ENCODE measurements at places on chromosomes 13 and 19.

DNA sequence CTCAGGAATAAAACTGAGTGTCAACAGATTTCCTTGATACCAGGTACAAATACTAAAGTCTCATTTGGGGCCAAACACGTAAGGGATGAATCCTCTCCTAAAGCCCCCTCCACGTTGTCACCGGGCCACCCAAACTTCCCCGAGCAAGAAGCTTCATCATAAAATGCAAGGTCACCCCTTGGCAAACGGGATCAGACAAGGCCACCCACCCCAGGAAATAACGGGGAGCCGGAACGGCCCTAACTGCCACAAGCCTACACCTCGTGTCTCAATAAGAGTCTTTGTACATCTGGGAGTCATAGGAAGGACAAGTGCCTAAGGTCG lies 717 bp downstream of the EEF2 start:
- no peak for DNase-seq

GRCh38 chr13:46666727-46667456 lies 113.9 kb downstream of the LRCH1 start:
- no peak for DNase-seq

GRCh38 chr19:6682607-6683128 lies 12.7 kb upstream of the TNFSF14 start:
- DNase-seq = no peak

DNA sequence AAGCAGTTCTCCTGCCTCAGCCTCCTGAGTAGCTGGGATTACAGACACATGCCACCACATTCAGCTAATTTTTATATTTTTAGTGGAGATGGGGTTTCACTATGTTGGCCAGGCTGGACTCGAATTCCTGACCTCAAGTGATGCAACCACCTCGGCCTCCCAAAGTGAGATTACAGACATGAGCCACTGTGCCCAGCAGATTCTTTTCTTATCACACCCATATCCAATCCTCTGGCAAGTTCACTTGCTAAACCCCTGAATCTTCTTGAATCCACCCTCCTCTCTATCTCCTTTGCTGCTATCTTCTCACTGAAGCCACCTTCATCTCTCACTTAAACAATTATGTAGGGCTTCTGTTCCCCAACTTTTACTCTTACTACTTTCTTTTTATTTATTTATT lies 17.5 kb downstream of the TMEM143 start:
- DNase-seq = no peak

- no peak for DNase-seq
These were observed 1.9 kb downstream of the TPM4 start for GRCh38 chr19:16077984-16078758.

- no peak for DNase-seq
These were observed 4.2 kb downstream of the ATP8B3 start for GRCh38 chr19:1807695-1808394.

DNA sequence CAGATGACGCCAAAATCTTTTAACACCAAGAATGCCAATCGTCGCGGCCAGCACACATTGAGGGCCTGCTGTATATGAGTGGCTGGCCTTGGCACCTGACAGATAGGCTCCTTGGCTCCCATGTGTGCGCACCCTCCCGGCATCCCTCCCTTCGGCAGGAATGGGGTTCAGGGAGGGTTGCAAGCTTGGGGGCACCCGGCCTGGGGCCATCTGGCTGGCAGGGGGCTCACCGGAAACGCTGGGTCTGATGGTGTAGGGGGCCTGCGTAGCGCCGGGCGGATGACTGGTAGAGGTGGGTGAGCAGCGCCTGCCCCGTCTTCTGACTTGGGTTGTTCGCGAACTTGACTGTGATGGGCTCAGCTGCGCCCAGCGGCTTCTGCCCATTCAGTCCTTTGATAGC lies 22.4 kb downstream of the PRKCSH start:
- DNase-seq = no peak

DNA sequence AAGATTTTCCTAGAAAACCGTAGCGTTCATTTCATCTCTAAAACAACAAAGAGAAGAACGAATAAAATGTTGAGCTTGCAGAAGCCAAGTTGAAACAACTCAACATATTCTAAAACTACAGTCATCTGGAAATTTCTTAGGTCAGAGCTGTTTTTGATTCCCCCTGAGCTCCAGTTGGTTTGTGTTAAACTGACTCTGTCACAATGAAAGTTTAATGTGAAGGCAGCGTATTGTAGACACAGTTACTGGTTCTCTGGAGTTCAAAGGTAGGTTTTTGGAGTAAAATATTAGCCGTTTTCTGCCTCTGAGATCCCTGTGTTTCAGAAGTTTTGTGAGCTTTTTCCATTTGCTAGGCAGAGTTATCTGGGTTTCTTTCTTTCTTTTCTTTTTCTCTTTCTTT lies 2.2 kb downstream of the ARHGEF7 start:
- DNase-seq = no peak

- DNase-seq = no peak
These were observed 9.4 kb upstream of the ZNF227 start for GRCh38 chr19:44202974-44203373.

GRCh38 chr19:1587872-1588271 lies 4.8 kb downstream of the MBD3 start:
- DNase-seq = no peak

- no peak for DNase-seq
These were observed 230.8 kb downstream of the POU4F1 start for GRCh38 chr13:78372581-78372980.

DNA sequence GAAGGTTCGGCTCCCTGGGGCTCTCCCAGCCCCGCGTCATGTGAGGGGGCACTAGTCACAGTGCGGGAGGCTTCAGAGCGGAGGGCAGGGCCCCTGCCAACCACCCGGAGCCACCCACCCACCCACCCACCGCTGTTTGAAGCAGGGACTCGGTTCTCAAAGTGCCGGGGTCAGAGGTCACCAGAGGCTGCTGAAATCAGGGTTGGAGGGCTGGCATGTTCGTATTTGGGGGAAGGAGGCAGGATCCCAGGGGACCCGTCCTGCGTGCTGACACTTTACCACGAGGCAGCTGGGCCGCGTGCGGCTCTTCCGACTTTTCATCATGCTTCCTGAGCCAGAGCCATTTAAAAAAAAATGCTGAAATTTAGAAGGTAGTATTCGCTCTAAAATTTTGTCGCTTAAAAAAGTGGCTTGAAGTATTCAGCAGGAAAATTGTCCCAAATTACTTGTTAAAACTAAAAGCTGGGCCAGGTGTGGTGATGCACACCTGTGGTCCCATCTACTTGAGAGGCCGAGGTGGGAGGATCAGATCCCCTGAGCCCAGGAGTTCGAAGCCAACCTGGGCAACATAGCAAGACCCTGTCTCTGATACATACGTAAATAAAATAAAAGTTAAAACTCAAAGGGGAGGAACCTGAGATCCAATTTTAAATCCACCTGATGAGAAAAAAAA lies 21.2 kb downstream of the ATP11A start:
- no peak for DNase-seq

DNA sequence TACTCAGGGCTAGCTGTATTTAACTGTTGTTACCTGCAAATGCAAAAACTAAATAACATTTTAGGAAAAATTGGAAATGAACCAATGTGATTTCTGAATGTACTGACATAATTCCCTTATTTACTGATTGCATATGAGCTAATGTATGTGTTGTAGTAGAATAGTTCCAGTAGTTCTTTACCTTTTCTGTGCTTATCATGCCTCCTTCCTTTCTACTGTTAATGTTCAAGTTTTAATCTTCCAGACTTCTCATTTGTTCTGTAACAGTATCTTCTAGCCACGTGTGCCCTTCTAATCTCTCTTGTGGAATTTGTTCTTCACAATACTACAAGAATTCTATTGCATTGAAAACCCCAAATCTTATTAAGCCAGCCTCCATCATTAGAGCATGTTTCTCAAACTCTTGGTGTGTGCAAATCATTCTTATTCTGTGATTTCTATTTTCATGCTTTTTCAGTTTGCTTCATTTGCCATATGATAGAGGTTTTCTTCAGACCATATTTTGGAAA lies 17.7 kb downstream of the LSM14A start:
- DNase-seq = no peak

- no peak for DNase-seq
These were observed 23.3 kb downstream of the WTIP start for GRCh38 chr19:34504809-34505291.

- DNase-seq = no peak
These were observed 1.5 kb downstream of the ABHD17A start for GRCh38 chr19:1883784-1884183.

DNA sequence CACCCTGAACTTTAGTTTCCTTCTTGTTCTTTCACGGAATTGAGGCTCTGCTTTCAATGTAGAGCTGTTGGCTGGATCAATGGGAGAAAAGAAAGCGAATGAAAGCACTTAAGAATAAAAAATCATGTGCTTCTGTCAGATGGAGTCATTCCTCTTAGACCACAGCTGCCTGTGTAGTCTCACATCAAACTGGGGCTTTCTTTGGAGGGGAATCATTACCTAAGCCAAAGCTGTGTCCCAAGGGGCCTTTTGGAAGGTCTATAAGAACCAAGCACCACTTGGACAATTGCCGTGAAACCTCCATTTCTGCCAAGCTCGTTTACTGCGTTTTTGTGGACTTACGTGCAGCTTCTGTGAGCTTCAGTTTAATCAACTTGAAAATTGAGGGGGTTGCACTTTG lies 44.2 kb upstream of the RNF113B start:
- peak; percentile 43 for DNase-seq

DNA sequence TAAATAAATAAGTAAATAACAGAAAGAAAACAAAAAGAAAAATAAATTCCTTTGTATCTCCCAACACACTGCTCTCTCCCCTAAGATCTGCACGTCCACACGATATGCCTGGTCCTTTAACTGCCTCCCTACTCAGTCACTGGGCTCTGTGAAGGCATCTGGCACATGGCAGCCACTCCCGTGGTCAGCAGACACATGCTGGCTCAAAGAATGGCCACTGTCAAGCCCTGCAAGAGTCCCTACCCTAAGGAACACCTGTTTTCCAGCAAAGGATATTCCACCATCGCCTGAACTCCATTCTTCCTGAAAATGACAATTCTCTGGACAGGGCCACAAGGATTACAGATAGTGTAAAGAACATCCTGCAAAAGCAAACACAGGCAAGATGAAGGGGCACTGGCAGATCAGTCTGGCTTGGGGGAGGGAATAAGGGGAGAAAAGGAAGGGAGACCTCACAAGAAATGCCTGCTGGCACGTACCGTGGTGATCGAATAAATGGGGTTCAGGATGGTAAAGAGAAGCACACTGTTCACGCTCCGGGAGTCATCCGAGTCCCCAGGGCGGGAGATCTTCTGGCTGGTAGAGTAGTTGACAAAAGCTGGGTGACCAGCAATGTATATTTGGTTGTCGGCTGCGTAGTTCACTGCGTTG lies 4.3 kb downstream of the HNRNPL start:
- DNase-seq = no peak

DNA sequence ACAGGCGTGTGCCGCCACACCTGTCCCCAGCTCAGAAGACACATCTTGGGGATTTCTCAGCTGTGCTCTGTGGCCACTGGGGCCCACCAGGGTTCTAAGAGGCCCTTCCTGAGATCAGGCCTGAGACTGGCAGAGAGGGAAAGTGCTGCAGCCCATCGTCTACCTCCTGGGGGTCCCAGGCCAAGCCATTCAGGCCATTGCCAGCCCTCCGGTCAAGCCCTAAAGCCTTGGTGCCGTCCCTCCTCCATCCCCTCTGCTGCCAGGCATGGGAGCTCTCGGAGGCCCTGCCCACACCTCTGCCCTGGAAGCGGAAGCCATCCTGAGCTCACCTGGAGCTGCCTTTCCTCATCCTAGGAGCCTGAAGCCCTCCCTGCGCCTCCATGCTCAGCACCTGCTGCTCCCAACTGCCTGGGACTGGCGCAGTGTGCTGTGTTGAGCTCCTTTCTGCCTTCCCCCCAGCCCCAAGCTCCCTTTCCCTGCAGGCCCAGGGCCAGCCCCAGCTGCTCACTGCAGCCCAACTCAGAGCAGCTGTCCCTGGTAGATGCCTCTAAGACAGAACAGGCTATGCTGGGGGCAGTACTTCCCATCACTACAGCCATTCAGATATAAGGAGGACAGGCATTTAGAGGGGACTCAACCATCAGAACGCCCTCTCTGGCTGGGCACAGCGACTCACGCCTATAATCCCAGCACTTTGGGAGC lies 2.9 kb downstream of the SLC7A9 start:
- no peak for DNase-seq

DNA sequence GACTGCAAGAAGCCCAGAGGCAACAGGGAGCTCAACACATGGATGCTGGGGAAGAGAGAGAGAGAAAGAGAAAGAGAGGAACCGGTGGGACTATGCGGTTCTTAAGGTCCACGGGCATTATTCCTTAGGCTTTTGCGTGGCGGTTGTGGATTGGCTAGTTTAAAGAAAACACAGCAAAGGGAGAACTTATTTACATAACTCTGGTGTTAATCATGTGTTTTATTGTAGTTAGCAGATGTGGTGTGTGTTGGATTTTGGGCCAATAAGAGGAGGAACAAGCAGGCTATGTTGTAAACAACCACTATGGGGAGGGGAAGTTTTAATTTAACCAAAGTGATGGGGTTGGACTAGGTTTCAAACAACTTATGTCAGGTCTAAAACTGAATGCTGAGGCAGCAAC lies 275.3 kb upstream of the KLF12 start:
- DNase-seq = no peak

DNA sequence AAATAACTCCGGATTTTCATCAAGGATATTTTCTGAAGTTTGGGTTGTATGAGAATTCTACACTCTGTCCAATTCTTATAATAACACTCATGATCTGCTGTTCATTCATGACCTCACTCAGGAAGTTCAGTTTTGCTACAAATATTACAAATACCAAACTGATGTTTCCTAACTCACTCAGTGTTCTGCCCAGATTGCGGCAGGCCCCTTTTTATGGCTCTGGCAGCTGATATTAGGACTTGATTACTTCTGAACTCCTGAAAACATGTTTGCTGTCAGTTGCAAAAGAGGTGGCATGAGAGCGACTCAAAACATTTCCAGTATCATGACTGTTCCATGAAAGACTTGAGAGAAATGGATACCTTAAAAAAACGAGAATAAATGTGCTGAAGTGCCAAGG lies 188.0 kb downstream of the RGCC start:
- DNase-seq = no peak

DNA sequence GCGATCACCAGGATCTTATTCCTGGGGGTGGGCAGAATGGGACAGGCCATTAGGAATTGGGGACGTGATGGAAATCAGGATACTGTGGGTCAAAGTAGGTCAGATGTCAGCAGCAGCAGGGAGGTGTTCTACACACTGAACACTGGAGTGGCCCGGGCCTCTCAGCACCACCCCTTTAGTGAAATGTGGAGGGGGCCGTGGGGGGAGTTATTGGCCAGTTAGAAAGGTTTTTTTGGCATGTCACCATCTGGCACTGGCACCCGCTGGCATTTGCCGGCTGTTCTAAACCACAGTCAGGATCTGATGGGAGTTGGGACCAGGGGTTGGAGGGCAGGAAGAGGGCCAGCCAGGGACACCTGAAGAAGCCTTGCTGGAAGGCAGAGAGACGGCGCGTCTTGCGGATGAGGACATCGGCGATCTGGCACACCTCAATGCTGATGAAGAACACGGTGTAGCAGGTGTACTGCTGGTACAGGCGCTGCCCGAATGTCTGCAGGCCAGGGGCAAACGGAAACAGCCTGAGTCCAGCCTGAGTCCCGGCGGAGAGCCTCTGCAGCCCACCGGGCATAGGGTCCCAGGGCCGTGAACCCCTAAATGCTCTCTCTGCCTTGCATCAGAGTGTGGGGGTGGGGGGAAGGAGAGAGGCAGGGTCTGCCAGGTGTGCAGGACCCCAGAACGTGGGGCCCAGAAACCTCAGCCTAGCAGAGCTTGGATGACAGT lies 5.8 kb downstream of the TMEM147 start:
- DNase-seq = no peak
